H7 (cell line): ENCODE measurements at places on chromosomes 1 and 21. TPM values are rescaled to one million over a fixed set of nuclear protein-coding genes. Genes with fewer than 3 reads are reported as not detected.
A peak's percentile ranks its signal among the peaks of the same experiment; 100 is the strongest.

- no peak for DNase-seq
Measured at GRCh38 chr1:30837653-30838052, 70.9 kb downstream of the SDC3 start.

The ILDR2 gene
- total RNA-seq: 0.11 and 0.21 TPM in 2 replicates

The CFAP74 gene
- total RNA-seq: not detected in 2 replicates

DNA sequence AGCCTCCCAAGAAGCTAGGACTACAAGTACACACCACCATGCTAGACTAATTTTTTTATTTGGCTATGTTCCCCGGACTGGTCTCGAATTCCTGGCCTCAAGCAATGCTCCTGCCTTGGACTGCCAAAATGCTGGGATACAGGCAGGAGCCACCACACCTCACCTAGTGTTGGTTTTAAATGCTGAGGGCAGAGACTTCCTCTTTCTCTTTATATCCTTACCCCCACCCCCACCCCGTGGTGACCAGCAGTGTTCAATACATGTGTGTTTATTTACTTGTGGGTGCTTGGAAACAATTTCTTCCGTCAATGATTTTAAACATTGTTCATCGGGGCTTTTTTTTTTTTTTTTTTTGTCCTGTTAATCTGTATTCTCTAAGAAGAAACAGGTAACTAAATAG is 158.9 kb downstream of the ZBTB18 start:
- no peak for DNase-seq

The HSD11B1 gene
- not detected in 2 replicates for total RNA-seq

DNA sequence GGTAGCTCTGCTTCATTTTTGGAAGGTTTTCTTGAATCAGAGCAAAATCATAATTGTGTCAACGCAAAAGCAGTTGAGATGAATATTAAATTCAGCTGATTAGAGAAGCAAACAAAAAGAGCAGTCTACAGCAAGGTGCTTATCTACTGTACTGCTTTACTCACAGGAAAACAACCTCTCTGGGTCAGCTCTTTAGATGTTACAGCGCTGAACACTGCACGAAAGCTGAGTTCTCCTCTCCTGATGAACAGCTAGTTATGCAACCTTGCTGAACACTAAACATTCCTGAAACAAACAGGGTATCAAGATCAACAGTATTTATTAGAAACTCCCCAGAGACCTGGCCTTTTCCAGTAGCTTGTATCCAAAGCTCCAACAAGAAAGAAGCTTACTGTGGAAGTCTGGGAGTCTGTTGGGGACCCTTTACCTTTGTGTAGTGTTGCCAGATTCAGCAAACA is 41.3 kb downstream of the TBCE start:
- DNase-seq: no peak

GRCh38 chr1:234686035-234686434 is 76.1 kb upstream of the IRF2BP2 start:
- DNase-seq: no peak

GRCh38 chr1:85022700-85023099 is 25.6 kb downstream of the MCOLN3 start:
- no peak for DNase-seq

The DCST2 gene
- total RNA-seq: 0.31 and 1.5 TPM in 2 replicates

GRCh38 chr1:181023265-181024057 is 791 bp upstream of the STX6 start:
- DNase-seq: no peak

The ANXA9 gene
- 0.62 and 1.6 TPM in 2 replicates for total RNA-seq

DNA sequence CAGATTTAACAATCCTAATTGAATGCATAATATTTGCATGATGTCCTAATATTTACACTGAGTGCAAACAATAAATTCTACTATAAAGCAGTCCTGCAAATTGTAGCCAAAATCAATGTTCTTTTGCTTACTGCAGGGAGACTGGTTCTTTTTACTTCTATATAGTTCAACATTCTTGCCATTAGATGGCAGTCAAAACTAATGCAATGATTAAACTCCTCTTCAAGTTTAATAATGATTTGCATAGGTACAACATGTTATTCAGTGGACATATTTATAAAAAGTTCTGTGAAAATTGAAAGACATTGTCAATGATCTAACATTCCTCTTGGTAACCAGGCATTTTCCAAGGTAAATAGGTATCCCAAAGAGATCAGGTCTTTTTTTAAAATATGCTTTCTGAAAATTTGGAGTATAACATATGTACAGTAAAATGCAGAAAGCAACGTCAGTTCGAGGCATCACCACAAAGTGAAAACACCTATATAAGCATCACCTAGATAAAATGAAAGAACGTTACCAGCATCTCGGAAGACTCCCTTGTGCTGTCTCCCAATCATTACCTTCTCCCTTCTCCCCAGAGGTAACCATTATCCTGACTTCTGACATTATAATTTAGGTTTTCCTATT is 9.8 kb upstream of the FNBP1L start:
- DNase-seq: peak; percentile 44

DNA sequence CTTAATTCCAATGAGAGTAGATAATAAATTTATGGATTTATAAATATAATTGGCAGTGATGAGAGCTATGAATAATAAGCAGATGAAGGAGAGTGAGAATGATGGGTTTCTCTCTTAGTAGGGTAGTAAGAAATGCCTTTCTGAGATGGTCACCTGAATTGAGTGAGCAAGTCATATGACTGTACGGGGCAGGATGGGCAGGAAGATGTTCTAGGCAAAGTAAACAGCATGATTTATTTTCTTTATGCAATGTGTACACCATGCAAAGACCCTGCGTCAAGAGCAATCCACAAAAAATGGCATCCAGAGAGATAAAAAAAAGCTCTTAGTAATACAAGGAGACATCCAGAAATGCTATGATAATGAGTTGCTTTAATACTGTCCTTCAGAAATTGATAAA is 409.9 kb downstream of the HLX start:
- no peak for DNase-seq

DNA sequence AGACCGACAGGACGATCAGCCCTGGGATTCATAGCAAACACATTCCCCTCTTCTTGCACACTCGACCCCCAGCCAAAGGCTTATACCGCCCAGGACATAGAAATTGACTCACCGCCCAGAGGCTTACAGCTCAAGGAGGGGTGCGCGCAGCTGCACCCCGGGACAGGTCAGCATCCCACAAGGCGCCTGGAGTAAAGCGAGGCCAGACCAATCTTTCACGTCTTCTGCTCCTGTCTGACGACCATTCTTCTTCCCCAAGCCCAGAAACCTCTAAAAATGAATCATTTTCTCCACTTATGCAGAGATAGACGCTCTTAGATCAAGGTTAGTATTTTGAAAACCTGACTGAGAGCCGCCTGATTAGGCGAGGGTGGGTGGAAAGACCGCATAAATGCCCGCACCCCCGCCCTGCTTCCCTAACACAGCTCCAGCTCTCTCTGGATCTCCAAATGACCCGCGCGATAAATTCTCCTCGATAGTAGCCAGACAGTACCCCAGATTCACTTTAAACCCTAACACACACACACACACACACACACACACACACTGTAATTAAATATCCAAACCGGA is 1.9 kb upstream of the LHX8 start:
- DNase-seq: peak; percentile 16

DNA sequence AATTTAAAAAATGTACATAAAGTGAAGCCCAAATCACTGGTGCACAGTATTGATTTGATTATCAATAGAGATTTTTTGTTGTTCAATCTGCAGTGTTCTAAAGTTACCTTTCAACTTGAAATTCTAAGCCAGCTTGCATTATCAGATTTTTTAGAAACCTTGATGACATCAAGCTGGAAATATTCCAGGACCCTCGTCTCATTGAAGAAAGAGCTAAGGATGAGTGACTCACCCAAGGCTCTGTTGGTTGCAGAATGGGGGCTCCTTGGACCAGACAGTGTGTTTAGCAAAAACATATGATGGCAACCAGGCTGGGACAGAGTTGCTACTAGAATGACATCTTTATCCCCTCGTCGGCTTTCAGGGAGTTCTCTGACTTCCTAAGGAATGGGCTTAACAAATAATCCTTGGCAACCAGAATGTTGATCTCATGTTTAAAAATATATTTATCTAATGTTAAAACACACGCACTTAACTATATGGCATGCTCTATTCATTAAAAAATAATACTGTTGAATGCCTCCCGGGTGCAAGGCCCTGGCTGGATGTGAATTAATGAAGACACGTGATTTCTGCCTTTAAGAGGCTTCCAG is 79.7 kb downstream of the RUNX3 start:
- no peak for DNase-seq

The MYCL gene
- 49.0 and 52.5 TPM in 2 replicates for total RNA-seq
